Right kidney (tissue), 9 donors: ENCODE measurements at places on chromosomes 12 and 14.

DNA sequence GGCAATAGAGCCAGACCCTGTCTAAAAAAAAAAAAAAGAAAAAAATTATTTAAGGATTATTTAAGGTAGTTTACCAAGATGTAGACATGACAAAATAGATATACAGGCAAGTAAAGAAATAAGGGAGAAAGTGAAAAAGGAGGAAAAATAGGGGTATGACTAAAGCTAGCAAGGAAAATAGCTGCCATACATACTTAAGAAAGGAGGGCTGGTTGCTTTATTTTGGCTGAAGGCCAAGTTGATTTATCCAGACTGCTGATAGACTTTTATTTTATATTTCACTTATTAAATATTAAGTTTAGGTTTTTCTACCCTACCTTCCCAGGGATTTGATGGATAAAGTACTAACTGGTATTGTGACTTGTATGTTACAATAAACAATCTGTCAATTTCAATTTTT is 8.3 kb upstream of the AEBP2 start:
- no peak for DNase-seq

GRCh38 chr14:89267163-89267562 is 149.9 kb downstream of the FOXN3 start:
- no peak for DNase-seq

- peak; percentile 50 for DNase-seq
These were observed 43.3 kb downstream of the EFCAB11 start for GRCh38 chr14:89911010-89911919.

DNA sequence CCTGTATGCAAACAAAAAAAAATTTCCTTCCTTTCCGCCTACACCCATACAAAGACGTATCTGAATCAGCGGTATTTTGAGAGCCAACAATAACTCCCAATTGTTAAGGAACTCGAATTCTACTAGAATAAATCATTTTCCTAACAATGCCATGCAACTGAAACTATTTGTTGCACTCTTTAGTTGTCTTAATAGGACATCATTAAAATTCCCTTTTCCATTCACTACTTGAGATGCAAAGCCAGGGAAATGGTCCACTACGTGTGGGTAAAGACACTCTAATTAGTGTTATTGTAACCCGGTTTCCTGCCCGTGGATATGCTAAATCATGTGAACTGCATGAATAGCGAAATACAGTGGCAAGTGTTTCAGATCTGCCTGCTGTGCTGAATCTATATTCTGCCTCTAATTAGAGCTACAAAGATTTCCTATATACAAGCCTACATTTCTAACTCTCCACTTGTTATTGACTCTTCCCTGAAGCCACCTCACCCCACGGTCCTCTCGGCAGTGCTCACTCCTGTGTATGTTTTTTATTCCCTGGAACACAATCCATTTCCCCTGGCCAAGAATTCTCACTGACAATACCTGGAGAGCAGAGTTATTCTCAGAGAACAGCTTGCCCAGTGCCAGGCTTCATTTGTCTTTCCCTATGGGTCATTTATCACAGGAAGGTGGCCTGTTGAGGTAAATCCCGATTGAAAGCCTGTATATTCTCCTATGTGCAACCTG is 168.3 kb downstream of the PAWR start:
- DNase-seq, result no peak

- no peak for DNase-seq
These were observed 81.0 kb upstream of the CCDC196 start for GRCh38 chr14:66405158-66405557.
